ENCODE measurements at places on chromosomes 3 and 15.

DNA sequence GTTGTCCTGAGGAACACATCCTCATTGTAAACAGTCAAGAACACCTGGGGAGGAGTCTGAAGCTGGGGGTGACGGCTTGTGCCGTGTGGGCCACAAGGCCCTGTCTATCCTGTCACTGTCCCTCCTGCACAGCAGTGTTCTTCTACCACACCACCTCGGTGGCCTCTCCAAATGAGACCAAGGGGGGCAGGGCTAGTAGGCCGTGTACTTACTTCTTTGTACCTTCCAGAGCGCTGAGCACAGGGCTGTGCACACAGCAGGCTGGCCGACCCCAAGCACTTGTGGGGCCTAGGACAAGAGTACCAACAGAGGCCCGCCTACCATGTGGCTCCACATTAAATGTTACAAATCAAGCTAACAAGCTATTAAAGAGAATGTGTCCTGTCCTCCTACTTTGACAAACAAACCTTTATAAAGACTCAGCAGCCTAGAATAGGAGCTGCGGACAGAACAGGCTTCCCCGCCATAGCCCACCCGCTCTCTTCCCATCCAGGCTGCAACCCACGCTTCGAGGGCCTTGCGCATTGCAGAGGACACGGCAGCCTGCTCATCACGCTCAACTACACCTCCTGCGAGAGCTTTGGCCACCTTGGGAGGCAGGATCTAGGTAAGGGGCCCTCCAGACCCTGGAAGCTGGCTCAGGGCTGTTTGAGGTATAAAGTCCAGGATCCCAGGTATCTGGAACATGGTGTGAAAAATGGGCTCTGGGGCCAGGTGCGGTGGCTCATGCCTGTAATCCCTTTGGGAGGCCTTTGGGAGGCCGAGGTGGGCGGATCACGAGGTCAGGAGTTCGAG, 30.5 kb downstream of the MELTF start:
- no peak for DNase-seq

DNA sequence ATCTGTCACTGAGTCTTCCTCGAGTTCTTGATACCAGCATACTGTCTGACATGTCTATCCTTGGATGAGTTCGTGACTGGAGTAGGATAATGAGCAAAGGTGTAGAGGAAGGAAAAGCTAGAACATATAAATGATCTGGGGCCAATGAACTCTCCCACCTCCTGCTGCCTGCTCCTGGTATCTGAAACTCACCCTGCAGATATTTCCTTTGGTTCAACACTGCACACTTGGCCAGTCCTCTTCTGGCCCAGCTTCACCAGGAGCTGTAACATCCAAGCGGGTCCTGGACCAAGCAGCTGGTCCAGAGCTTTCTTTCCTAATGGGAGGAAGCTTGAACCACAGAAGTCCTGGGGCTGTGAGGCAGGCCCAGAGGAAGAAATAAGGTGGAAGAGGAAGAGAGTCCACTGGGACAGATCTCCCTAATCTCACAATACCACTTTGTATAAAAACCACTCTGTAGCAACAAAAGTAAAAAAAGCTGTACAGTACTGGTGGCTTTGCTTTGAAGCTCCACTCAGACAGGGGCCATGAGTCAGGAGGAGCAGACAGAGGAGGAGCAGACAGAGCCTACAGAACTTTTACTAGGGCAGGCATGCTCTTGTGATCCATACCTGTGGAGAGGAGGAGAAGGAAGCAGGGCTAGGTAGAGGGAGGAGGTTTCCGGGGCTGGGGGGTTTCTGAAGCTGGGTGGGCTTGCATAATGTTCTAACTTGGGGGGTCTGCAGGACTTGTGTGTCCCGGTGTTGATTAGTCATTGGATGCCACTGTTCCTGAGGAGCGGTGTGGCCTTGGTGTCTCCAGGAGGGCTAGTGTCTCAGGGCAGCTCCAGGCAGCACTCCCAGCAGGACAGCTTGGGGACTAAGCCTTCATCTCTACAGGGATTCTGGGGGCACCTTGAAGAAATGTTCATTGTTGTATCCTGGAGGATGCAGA, 166.9 kb downstream of the ABHD5 start:
- DNase-seq = no peak

DNA sequence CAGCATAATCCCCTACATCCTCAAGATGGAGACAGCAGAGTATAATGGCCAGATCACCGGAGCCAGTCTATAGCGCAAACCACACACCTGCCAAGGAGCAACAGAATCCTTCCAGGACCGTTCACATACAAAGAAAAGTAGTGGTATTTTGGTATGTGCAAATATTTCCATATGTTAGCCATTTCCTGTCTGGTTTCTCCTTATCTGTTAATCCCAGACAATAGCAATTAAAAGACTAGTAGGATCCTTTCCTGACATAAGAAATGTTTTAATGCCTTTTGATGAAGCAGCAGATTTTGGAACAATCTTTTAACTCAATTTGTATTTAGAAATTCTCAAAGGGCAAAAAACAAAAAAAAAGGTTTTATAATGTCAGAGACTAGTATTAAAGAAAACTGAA, 22.2 kb downstream of the MRPS25 start:
- DNase-seq = no peak

DNA sequence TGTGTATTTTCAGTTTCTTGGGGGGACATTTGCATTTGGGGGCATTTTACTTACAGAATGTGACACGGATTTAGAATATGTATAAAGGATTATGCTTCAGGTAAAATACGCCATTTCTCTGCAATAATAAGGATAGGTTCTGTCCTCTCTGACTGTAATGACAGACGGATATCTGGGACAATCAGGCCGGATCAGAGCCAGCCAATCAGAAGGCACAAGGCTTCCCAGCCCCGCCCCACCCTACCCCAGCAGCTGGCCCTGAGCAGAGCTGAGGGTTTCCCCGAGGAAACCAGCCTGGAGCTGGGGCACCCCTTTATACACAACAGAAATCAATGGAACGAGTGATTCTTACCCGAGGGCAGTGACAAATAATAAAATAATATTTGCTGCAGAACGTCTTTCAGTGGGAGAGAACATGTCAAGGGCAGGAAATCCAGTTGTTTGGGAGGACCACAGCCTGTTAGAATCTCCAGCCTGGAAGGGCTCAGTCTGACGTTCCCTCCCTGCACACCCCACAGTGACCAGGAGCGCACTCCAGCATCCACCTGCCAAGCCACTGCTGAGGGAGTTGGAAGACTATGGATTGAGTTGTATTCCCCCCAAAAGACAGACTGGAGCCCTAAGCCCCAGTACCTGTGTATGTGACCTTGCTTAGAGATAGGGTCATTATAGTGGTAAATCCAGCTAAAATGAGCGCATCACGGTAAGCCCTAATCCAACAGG, 30.3 kb upstream of the SEC13 start:
- DNase-seq = no peak

DNA sequence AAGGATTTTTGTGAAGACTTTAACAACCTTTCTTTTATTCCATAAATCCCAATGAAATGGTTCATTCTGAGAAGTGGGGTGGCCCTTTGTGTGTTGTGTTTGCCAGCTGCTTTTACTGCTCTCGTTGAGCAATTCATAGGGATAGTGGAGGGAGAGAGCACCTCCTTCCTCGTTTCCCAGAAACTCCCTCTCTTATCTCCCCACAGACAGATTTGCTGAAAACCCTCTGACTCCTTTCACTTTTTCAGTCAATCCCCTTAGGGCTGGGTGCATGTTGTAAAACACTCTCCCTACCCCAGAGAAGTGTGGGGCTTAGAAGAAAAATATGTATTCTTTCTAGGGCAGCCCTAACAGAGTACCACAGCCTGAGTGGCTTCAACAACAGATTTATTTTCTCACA, 557.2 kb upstream of the RGMA start:
- no peak for DNase-seq

DNA sequence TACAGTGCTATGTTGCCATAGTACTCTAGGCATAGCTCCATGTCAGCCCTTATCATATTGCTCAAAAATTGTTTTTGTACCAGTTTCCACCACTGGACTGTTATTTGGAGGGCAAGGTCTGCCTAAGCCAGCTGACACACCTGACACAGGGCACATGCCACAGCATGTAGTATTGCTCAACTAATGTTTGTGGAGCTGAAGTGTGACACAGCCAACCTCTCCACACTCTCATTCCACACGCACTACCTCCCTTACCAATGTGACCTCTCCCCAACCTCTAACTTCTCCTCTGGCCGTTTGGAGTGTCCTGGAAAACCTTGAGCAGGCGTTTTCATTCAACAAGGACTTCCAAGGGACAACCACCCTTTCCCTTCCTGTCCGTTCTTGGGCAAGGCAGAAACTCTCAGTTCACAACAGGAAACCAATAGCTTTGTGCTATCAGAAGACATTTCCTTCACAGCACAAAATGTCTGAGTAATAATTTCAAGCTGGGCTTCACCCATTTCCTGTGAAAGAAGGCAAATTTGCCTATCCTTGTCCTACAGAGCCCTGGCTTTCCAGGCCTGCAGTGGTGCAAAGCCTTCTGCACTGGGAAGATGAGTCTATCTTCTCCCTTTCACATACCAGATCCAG, 38.4 kb downstream of the TLNRD1 start:
- peak; percentile 49 for DNase-seq

- no peak for DNase-seq
Measured at GRCh38 chr3:123374016-123374415, 74.9 kb downstream of the ADCY5 start.

DNA sequence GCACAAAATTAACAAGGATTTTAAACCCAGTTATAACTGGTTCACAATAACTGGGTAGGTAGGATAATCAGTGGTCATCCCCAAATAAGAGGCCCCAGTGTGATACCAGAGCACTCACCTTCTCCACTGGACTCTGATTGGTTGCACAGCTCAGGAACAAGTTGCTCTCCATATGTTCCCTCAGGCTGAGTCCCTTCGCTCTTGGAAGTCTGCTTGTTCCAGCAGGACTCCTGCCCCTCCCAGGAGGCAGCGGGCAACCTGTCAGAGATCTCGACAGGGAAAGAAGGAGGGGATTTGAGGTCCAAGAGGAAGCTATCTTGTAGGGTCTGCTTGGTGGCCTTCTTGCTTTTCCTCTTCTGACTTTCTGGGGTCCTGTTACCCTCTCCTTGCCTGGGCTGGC, 51.6 kb upstream of the HEG1 start:
- no peak for DNase-seq

- no peak for DNase-seq
Measured at GRCh38 chr3:60435941-60436650, 815.2 kb downstream of the FHIT start.

DNA sequence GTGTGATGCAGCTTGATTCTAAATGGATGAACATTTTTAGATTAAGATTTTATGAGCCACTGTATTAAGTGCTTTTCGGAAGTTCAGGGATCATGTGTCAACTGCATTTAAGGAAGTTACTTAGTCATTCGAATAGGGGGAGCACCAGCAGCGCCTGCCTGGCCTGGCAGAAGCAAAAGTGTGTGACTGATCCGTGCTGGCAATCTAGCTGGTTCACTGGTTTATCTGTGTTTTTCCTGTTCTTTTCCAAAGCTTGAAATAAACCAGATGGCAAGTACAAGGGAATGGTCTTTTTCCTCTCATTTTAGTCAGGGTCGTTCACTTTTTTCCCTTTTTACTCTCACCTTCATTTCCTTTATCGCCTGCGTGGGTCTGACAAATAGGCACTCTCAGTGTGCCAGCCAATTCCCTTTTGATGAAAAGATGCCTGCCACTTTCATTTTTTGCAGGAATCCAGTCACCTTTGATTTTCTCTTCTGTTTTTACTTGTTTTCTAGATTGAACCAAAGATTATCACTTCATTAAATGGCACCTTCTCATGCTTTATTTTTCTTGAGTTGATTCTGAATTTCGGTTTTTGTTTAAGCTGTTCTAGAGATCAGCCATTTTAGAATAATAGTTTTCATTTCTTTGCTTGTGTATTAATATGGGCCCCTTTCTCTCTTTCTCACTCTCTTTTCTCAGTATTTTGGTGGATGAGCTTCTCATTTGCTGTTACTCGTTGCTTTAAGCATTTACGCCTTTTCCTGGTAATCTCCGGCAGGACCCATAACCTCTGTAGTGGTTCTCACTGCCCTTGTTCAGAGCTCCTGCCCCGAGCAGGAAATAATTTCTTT, 2.8 kb downstream of the ABHD2 start:
- no peak for DNase-seq

DNA sequence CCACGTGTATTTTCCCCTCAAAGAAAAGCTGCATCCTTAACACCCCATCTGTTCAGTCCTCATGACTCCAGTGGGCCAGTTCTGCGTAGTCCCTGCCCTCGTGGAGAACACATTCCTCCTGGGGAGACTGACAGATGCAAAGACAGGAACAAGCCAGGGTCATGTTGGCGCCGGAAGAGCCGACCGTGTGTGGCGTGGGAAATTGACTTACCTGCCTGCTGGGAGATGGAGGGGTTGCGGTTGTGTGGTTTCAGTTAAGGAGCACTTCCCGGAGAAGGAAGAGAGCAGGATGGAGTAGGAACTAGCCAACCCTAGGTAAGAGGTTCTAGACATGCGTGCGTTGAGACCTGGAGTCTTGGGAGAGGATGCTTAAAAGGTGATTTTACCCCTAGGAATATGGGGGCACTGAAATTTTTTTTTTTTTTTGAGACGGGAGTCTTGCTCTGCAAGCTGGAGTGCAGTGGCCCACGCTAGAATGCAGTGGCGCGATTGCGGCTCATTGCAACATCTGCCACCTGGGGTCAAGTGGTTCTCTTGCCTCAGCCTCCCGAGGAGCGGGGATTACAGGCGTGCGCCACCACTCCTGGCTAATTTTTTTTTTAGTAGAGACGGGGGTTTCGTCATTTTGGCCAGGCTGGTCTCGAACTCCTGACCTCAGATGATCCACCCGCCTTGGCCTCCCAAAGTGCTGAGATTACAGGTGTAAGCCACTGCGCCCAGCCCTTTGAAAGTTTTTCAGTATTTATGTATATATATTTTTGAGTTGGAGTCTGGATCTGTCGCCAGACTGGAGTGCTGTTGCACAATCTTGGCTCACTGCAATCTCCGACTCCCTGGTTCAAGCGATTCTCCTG, 1.4 kb downstream of the VHL start:
- DNase-seq = no peak

GRCh38 chr3:118968640-118969039, 66.0 kb downstream of the IGSF11 start:
- DNase-seq = no peak

DNA sequence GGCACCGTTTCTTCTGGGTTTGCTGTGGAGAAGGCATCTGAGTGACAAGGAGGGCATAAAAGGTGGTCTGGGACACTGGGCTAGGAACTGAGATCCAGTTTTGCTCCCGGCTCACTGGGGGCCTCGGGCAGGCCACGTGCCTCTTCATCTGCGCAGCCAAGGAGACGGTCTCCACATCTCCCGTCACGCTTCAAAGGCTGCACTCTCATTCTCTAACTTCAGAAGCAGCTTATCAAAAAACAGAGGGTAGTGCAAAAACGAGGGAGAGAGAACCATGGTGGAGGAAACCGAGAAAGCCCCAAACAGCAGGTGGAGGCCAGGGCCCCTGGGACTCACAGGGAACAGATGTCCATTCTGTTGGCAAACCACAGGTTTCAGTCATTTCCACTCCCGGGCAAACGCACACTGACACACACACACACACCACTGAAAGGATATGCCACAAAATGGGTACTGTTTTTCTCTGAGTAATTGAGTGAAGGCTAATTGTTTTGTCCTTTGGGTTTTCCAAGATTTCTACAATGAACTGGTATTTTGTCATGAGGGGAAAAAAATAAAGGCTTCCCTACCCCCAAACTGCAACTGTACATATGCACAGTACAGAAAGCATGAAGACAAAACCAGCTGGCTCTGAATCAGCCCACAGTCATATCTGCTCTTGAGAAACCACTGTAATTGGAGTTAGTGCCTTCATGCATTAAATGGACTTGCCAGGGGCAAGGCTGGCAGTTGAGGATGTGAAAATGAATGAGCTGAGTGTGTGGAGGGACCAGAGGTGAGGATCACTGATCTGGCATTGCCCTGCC, 71.9 kb downstream of the MGLL start:
- no peak for DNase-seq

GRCh38 chr3:71783152-71783551, 1.8 kb downstream of the PROK2 start:
- no peak for DNase-seq

All from hepatocyte (in vitro differentiated cells).